Stimulated activated naive CD8-positive, alpha-beta T cell treated with anti-CD3 and anti-CD28 coated beads, Interleukin-15, amount 100 ng/mL, for 72 hours (primary cell): ENCODE measurements at places on chromosomes 12 and 14.

DNA sequence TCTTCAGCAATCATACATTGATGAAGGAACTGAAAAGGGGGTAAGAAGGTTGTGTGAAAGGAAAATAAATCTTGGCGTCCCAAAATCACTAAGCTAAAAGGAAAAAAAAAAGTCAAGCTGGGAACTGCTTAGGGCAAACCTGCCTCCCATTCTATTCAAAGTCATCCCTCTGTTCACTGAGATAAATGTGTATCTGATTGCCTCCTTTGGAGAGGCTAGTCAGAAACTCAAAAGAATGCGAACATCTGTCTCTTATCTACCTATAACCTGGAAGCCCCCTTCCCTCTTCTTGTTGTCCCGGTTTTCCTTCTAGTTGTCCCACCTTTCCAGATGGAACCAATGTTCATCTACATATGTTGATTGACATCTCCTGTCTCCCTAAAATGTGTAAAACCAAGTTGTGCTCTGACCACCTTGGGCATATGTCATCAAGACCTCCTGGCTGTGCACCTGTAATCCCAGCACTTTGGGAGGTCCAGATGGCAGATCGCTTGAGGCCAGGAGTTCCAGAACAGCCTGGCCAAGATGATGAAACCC is 53.1 kb downstream of the RESF1 start:
- no peak for DNase-seq

DNA sequence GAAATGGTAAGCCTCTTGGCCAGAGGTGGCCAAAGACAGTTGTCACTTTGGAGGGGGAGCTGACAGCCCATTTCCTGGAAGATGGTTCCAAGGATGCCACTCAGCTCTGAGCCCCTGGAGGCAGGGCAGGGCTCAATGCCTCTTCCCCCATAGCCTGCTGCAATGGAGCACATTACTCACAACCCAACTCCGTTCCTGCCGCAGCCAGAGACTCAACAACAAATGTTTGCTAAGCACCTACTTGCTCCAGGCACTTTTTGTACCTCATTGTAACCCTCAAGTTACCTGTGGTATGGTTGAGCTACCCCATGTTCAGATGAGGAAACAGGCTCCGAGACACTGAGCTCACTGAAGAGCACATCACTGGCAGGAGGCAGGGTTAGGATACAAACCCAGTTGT is 19.5 kb downstream of the IRF2BPL start:
- no peak for DNase-seq

DNA sequence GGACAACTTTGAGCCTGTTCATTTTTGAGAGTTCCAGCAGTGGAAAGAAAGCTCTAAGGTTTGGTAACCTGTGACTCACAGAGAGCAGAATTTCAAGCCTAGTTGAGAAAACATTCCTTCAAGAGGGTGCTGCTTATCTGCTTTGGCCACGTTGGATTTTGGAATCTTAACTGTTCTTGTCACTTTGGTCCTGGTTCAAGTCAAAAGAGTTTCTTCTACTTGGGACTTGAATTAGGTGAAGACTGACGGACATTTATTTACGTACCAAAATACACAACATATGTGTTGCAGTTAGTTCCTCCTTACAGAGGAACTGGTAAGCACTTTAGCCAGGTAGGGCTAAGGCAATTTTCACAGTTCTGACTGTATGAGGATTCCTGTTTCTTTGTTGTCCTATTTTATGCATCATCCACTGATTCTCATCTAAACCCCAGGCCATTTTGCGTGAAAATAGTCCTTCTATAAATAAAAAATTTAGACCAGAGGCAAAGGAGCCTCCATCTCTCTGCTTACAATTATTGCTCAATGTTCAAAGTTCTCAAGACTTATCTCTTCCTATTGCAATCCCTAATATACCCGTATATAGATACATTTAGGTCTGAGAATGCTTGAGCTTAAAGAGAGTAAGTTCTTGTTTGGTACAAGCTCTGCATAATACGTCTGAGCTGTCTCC is 580.9 kb downstream of the DIO2 start:
- DNase-seq = no peak

GRCh38 chr12:120473807-120474615 is 4.5 kb upstream of the SRSF9 start:
- DNase-seq = no peak

- DNase-seq = no peak
Measured at GRCh38 chr12:100017056-100017455, 32.3 kb upstream of the ANKS1B start.

GRCh38 chr14:74584951-74585350 is 27.1 kb downstream of the LTBP2 start:
- no peak for DNase-seq

DNA sequence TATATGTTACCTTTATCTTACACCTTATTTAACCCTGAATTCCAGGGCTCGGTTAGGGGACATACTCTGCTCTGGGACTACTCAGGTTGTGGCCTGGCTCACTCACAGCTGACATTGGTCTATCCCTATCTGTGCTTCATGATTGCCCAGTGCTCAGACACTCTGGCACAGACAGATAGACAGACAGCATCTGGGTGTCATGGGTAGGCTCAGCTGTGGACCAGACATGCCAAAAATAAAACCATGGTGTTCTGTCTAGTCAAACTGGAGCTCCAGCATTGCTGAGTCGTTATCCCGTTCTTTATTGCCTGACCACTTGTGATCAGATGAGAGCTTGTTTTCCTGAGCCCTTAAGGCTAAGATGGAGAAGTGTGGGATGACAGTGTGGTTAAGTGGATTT is 29.0 kb downstream of the FBXW8 start:
- DNase-seq = no peak

GRCh38 chr12:61862986-61863385 is 397.2 kb upstream of the USP15 start:
- DNase-seq = no peak

DNA sequence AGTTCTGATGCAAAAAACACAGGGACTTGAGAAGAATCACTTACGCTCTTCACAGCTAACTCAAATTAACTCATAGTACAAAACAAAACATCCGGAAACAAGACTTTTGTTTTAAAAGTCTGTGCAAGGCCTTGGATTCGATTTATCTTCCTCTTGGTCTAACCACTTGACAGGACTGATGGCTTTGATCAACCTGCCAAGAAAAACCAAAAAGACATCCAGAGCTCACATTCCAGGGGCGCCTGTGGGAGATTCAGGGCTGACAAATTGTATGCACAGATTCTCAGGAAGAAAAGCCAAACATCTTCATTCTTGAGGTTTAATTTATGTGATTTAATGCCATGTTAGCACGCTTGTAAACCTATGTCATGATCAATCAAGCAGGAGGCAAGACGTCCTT is 129.1 kb upstream of the TMCC3 start:
- no peak for DNase-seq

DNA sequence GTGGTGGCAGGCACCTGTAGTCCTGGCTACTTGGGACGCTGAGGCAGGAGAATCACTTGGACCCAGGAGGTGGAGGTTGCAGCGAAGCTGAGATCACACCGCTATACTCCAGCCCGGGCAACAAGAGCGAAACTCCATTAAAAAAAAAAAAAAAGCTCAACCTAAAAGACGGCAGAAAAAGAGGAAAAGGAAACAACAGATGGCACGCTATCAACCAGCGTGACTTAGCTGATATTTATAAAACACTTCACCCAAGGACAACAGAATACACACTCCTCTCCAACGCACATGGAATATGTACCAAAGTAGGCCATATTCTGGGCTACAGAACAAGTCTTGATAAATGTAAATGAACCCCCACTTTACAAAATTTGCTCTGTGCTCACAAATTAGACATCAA is 34.0 kb upstream of the CLMN start:
- no peak for DNase-seq

DNA sequence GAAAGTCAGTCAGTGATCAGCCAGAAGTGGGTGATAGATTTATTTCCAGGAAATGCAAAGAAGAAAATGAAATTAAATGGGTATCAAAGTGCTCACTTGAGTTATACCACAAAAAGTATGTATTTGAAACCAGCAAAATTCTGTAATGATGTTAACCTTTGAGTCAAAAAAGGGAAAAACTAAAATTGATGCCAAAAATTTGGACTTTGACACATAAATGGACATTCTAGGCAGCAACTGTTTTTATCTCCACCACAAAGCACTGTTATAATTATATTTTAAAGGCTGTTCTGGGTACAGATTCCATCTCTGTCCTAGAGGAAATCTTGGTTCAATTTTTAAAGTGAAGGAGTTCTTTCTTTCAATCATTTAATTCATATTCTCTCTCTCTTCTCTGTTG is 31.7 kb upstream of the KCNJ8 start:
- no peak for DNase-seq

- no peak for DNase-seq
Measured at GRCh38 chr14:96920023-96920422, 122.8 kb downstream of the VRK1 start.
